Spleen (tissue), 13 donors: ENCODE measurements at places on chromosomes 2 and 18.

DNA sequence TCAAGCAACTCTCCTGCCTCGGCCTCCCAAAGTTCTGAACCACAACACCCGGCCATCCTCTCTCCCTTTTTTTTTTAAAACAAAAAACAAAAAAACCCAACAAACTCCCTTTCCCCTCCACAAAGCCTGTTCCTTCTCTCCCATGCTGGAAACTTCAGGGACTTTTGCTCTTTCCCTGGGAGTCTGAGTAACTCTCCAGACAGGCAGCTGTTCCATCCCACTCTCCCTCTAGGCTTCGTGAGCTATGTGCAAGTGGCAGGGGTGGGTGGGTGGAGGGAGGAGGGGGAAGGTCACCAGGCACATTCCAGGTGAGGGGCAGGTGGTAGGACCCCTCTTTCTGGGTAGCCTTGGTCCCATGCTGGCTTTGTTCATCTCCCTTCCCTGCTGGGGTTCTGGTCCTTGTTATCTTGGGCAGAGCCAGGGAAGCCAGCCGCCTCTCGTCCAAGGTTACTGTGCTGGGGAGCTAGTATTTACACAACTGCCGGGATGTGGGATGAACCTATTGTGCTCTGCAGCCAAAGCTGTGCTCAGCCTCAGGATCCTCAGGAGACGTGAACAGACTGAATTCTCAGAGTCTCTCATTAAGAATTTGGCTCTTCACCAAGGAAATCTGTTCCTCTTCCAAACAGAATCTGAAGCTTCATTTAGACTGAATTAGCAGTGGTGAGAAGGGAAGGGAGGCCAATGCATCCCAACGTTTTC, 106.9 kb downstream of the LIPG start:
- DNase-seq, result no peak

DNA sequence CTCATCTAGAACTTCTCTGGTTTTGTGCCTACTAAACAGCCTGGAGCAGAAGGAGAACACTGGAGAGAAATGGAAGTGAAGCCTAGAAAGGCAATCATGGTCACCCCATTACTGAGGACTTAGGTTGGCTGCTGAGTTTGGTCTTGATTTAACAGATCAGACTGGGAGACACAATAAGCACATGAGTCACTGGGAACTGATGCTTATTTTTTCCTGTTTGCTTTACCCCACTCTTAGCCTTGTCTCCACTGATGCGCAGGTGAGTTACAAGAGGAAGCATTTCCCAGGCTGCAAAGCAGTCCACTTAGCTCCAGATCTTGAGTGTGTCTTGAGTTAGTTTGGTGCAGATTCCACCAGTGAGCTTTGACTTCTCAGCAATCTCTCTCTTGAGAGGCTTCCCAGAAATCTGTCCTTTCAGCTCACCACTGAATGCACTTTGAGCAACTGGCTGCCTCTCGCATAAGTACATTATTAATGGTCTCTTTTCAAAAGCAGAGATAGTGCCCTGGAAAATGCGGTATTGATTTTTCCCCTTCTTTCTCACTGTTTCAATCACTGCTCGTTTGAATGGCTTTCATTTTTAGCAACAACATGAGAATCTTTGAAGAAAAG, 390.2 kb upstream of the SETBP1 start:
- DNase-seq, result no peak

DNA sequence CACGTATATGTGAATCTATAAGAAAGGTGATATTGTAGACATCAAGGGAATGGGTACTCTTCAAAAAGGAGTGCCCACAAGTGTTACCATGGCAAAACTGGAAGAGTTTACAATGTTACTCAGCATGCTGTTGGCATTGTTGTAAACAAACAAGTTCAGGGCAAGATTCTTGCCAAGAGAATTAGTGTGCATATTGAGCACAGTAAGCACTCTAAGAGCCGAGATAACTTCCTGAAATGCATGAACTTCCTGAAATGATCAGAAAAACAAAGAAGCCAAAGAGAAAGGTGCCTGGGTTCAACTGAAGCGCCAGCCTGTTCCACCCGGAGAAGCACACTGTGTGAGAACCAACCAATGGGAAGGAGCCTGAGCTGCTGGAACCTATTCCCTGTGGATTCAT, 101.0 kb downstream of the HS6ST1 start:
- no peak for DNase-seq

- DNase-seq, result no peak
Measured at GRCh38 chr18:29007986-29008654, 831.2 kb upstream of the CDH2 start.

- DNase-seq, result peak; percentile 43
Measured at GRCh38 chr2:96963316-96963715, 23.1 kb downstream of the FAM178B start.

GRCh38 chr18:50306944-50307343, 19.5 kb upstream of the CXXC1 start:
- no peak for DNase-seq

GRCh38 chr2:196160101-196160500, 11.3 kb downstream of the STK17B start:
- DNase-seq, result no peak

- peak; percentile 83 for DNase-seq
Measured at GRCh38 chr18:79506191-79507075, 110.7 kb downstream of the NFATC1 start.

GRCh38 chr2:943821-944220, 6.8 kb upstream of the SNTG2 start:
- DNase-seq, result no peak

DNA sequence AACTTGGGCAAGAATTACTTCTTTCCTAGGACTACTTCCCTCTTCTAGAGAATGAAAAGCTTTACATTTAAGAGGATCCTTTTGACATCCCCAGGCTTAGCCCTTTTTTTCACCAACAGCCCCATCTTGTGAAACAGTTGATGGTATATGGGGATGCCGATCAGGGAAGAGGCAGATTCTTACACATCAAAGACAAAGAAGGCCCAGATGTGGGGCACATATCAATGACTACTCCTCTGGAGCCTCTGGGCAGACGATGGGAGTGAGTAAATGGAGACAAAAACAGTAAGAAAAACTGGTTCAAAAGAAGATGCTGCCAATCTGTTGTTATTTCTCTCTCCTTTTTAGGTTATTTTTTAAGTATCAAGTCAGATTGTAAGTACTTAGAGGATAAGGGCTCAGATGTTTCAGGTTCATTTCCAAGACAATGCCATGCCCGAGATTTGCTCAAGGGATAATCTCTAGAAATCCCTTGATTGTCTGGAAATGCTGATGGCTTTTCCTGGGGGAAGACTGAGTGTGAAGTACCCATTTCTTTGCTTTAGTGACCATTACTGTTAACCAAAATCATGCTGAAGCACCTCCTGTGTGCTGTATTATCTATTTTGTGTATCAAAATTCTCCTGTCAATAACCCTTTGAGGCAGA, 117.5 kb downstream of the EPHA4 start:
- DNase-seq, result no peak

DNA sequence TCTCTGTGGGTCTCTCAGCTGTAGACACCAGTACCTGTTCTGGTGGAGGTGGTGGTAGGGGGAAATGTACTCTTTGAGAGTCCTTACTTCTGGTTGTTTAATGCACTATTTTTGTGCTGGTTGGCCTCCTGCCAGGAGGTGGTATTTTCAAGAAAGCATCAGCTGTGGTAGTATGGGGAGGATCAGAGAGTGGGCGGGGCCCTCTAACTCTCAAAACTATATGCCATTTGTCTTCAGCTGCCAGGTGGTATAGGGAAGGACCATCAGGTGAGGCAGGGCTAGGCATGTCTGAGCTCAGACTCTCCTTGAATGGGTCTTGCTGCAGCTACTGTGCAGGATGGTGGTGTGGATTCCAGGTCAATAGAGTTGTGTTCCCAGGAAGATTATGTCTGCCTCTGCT, 1100.8 kb downstream of the CNTNAP5 start:
- no peak for DNase-seq

DNA sequence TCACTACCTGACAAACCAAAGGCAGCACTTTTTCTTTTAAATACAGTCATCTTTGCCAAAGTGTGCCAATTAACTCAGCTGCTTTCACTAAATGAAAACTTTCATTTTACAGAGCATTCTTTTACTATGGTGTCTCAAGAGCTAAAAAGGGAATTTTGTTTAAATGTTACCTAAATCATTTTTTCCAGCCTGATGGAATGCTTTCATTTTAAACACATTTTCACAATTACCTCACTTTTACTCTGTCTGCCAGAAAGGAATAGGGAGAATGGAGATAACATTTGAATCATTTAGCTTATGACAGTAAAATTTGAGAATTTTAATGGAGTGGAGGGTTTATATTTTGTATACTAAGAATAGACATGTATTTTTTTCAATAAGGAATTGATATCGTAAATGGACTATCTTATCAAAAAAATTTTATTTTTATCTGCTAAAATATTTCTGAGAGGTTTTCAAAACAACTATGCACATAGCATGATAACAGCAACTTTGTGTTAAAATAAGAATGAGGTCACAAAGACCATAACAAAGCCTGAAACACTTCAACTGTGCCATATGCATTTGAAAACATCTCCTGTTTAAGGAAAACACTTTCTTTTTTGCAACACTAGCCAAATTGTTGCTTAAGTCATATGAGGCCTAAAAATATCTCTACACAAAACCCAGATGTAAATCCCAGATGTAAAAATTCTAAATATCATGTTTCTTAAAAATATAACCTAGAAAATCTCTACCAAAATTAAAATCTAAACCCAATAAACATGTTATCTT, 769.9 kb upstream of the FSHR start:
- DNase-seq, result no peak

GRCh38 chr2:128235581-128235980, 83.1 kb downstream of the HS6ST1 start:
- no peak for DNase-seq

DNA sequence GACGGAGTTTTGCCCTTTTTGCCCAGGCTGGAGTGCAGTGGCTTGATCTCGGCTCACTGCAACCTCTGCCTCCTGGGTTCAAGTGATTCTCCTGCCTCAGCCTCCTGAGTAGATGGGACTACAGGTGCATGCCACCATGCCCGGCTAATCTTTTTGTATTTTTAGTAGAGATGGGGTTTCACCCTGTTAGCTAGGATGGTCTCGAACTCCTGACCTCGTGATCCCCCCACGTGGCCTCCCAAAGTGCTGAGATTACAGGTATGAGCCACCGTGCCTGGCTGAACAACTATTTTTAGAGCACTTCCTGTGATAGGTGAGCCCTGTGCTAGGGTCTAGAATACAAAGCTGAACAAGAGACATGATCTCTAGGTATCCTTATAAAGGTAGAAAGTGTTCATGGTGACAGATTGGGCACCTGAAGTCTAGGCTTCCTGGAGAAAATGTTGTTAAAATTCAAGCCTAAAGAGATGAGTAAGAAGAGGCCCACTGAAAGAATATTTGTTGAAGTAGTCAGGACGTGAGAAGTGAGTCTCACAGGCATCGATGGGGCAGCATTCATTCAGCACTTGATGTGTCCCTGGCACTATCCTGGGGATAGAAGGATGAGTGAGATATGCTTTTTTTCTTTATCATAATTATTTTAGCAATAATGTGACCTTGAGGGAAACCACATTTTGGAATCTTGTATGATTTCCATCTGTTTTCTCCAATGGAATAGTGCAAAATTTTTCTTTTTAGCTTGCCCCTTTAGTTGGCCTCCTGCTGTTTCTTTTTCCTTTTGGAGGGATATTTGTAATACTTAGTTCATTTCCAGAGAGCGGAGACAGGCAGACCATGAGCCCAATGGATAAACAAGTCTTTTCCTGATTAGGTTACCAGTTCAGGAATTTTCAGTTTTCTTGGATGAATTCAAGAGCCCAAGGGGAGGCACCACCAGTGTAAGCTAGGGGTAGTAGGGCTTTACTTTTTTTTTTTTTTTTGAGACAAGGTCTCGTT, 5.1 kb downstream of the ZNF236 start:
- no peak for DNase-seq

GRCh38 chr2:69652206-69652605, 8.7 kb upstream of the AAK1 start:
- DNase-seq, result no peak

DNA sequence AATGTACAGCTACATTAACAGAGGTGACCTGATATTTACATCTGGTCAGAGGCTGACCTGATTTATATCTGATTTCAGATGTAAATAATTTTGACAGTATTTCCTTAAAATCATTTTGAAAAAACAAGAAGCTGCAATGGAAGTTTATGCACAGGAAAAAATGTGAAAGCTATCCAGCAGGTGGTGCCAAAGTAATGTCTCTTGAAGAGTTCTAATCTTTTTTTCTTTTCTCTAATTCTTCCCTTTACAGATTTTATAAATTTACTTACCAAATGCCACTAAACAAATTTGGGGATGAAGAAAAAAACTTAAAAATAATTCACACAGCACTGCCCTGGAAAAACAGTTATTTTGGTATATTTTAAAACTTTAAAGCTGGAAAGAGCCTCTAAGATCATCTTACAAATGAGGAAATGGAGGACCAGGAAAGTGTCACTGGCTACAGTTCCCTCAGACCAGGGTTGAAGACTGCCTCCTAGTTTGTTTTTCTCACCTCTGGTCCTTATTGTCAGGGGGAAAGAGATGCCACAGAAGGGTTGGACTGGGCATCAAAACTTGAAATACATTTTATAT, 16.4 kb upstream of the FBLN7 start:
- DNase-seq, result no peak

GRCh38 chr2:218332288-218332687, 24.4 kb upstream of the CATIP start:
- DNase-seq, result no peak

- DNase-seq, result no peak
Measured at GRCh38 chr2:85853499-85854165, 35.2 kb downstream of the ST3GAL5 start.

DNA sequence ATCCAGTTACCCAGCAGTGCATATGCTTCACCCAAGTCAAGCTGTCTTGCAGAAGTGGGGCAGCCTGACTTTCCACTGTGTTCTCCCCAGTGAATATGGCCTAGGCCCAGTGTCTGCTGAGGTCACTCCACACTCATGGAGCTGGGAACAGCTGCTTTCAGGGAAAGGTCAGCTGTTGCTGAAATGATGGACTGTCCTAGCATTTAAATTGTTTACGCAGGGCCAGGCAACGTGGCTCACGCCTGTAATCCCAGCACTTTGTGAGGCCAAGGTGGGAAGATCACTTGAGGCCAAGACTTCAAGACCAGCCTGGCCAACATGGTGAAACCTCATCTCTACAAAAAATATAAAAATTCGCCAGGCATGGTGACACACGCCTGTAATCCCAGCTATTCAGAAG, 86.5 kb downstream of the LIPG start:
- DNase-seq, result peak; percentile 8

DNA sequence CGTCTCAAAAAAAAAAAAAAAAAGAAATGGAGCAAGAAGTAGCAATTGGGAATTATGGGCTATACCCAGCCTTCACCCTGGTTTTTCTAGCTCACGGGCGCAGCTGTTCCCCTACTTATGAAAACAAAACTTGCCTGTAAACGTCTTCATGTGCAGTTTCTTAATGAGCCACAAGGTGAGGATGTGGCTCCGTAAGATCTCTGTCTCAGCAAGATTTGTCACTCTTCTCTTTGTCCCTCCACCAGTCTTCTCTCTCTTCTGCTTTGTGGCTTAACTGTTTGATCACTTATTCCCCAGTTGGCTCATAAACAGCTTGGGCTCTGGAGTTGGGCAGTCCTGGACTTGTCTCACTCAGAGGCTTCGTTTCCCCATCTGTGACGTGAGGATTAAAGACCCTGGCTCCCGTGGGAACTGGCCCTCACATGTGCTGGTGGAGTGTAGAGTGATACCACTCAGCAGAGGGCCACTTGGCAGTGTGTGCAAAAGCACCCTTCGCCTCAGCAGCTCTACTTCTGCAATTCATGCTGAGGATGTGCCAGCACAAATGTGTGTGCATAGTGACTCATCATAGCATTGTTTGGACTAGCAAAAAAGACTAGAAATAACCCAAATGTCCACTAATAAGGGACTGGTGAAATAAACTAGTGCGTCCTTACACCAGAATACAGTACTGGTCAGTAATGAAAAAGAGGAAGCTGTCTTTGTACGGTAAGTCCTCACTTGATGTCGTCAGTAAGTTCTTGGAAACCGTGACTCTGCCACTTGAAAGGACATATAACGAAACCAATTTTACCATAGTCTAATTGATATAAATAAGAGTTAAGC, 8.7 kb downstream of the CEP68 start:
- peak; percentile 86 for DNase-seq
